ENCODE measurements at places on chromosomes 3 and 15.
A peak's percentile ranks its signal among the peaks of the same experiment; 100 is the strongest.

DNA sequence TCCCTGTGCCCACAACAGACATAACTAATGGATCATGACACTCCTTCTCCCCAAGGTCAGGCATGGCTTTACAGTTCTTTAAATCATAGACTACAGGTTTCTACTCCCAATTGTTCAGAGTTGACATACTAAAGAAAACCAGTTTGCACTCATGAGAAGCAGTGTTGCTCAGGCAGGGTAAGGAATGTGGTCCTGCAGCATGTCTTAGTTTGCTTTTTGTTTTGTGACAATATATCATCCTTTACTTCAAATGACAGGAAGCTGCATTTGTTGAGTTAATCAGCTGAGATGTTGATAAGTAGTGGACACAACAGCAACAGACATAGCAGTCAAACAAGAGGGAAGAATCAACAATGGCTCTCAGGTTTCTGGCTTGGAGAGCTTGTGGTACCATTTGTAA, 267.5 kb downstream of the SLCO3A1 start:
- no peak for DNase-seq

- DNase-seq: no peak
Observed at GRCh38 chr3:134641671-134642300, 9.0 kb downstream of the KY start.

DNA sequence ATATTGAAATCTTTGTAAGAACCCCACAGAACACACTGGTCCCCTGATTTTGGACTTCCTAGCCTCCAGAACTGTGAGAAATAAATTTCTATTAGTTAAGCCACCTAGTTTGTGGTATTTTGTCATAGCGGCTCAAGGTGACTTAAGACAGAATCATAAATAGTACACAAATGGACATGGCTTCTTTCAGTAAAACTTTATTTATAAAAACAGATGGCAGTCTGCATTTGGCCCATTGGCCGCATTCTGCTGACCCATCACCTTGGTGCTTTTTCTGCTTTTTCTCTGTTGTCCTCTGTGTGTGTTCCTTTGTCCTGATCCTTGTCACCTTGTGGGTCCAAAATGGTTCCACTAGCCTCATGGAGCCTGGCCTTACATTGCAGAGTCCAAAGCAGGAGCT, 363.6 kb downstream of the PTPRG start:
- DNase-seq: no peak

DNA sequence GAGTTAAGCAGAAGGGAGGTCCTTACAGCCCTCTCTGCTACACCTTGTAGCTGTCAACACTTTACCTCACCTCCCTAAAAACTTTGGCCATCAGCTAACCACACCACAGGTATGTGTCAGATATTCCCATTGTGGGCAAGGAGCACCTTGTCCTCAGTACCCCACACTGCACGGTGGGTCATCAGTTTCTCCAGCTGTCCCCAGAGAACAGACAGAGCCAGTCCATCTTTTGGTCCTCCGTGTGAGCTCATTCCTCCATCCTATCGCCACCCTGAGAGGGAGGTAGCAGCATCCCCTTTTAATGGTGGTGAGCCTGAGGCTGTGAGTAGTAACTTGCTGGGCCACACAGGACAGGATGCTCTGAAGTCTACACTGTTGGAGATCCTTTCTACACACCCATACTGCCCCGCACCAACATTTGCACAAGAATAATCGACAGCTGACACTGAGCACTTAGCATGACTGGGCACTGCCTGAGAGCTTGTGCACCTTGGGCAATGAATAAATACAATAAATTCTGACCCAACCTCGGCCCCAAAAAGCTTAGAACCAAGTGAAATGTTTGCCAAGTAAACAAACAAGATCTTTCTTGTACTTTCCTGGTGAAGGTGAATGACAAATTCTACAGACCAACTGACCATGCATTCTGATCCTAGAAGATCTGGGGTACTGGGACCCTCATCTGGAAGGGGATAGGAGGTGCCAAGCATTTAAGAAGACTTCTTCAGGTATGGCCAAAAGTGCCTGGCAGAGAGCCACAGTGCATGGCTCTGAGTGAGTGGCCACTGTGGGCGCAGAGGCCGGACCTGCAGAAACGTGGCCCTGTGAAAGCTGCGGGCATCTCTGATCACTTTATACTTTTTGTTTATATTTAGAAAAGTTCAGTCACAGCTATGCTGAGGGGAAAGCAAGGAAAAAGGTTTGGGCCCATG, 6.9 kb downstream of the CHCHD4 start:
- DNase-seq: no peak

DNA sequence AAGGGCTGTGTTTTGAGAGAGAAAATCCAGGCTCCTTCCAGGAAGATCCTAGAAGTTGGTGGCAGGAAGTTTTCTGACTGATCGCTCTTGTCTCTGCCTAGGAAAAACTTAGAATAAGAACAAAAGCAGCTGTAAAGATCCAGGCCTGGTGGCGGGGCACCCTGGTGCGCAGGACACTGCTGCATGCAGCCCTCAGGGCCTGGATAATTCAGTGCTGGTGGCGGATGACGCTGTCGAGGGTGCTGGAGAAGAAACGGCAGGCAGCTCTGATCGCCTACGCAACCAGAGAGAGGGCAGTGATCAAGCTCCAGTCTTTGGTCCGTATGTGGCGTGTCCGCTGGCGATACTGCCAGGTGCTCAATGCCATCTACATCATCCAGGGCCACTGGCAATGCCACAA, 1.5 kb downstream of the IQCF2 start:
- DNase-seq: no peak

DNA sequence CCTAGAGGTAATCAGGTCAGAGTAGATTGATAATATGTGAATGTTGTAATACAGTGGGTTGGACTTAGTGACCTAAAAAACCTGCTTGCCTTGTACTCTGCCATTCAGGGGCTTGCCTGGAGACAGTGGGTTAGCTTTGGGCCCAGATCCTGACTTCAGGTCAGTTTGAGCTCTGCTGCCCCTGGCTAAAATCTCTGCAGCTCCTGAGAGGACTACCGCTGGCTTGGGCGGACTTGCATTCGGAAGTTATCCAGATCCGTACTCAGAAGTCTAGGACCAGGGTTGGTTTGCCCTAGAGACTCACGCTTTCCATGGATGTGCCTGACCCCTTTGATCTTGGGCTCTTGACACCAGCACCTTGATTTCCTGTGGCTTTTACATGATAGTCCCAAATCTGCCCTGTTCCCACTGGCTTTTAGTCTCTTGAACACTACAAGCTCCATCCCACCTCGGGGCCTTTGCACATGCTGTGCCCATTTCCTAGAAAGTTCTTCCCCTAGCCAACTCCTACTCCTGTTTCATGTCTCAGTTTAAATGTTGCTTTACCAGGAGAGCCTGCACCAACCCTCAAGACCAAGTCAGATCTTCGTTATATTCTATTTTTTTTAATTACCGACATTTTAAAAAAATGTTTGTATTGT, 5.9 kb downstream of the ACSBG1 start:
- DNase-seq: no peak

DNA sequence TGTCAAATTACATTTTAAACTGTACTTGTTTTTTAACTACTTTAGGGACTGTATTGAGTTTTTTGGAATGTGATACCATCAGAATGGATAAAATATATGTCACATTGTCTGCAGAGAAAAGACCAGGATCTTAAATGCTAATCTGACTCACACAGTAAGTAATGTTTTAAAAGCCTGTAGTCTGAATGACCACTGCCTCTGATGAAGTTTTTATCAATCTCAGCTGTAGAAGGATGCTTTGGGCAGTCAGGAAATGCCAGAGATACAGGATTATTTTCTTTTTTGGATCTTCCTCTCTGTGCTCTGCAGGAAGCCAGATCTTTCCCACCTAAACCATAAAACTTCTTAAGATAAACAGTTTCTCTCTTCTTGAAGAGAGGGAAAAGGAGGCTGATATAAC, 73.1 kb upstream of the PRTG start:
- no peak for DNase-seq

GRCh38 chr3:147301781-147302180, 104.6 kb downstream of the ZIC4 start:
- no peak for DNase-seq

GRCh38 chr3:179902061-179902460, 134.7 kb downstream of the PEX5L start:
- DNase-seq: no peak

DNA sequence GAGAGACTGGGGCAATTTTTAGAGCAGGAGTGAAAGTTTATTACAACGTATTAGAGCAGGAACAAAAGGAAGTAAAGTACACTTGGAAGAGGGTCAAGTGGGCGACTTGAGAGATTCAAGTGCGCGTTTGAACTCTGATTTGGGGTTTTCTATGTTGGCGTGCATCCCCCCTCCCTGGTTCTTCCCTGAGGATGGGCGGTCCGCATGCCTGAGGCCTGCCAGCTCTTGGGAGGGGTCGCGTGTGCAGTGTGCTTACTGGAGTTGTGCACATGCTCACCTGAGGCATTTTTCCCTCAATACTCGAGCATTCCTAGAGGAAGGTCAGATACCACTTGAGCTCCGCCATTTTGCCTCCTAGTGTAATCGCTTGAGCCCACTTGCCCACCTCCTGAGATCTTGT, 10.4 kb upstream of the CHAC1 start:
- no peak for DNase-seq

GRCh38 chr3:49839193-49839809, 17.1 kb downstream of the TRAIP start:
- DNase-seq: peak; percentile 78

- DNase-seq: no peak
Observed at GRCh38 chr15:93042211-93042610, 46.8 kb downstream of the RGMA start.

DNA sequence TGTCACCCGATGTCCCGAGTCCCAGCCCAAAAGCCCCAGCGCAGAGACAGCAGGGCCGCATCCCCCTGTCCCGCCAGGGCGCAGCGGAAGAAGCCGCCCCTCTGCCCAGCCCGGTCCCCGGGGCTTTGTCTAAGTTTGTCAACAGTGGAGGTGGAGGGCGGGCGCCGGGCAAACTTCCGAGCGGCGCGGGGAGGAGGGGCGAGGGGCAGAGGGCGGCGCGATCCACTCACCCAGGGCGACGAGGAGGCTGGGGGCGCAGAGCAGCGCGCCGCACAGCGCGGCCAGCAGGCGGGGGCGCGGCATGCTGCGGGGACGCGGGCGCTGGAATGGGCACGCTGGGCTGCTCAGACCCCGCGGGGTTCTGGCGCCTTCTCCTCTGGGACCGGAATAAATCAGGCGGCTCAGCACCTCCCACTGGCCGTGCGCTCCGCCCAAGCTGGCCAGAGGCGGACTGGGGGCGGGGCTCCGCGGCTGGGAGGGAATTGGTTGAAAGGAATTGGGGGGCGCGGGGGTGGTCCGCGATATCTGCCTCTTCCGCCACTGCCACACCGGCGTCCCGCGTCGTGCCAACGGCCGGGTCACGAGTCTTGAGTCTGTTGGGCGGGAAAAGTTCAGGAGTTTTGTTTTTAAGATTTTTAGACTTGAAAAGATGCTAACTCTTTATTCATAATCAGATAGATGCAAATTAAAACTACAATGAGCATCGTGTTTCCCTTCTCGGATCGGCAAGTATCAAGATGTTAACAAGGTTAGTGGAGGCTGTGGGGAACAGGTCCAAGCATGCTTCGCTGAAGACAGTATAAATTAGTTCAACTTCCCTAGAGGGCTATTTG, at the start of gene MFGE8:
Gene MFGE8, minus strand, starts transcription at position 363 of the 833 bp plus-strand sequence. Its CDS starts 60 bp downstream, at position 303.
- peak; percentile 79 for DNase-seq

GRCh38 chr3:134430950-134431445, 54.8 kb downstream of the ANAPC13 start:
- no peak for DNase-seq

DNA sequence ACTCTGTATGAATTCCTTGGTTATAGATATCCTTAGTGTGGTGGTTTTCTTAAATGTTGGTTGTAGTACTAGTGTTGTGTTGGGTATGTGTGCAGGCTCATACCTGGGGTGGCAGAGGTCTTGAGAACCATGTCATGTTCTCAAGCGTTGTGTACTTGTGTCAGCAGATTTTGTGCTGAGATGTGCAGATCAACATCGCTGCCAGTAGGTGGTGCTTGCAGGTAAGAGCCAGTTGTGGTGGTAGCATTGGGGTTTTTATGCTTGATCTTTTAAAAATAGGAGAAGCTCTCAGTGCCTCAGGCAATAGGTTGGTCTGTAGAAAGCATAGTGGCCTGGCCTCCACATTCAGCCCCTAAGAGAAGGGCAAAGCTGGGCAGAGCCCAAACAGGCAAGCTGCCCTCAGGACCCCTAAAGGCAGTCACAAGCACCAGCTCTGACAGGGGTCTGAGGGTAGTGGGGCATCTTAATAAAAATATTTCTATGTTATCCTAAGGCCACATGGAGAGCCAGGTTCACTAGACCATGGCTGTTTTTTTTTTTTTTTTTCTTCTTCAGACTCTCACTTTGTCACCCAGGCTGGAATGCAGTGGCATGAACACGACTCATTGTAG, 164.0 kb downstream of the IL20RB start:
- DNase-seq: no peak

- no peak for DNase-seq
Observed at GRCh38 chr15:80777826-80778620, 1.1 kb upstream of the CEMIP start.

GRCh38 chr3:76365275-76365674, 579.9 kb upstream of the ZNF717 start:
- DNase-seq: no peak

- DNase-seq: no peak
Observed at GRCh38 chr3:39021465-39022285, 30.1 kb downstream of the SCN11A start.

GRCh38 chr15:80923668-80924067, 66.0 kb downstream of the MESD start:
- DNase-seq: no peak

GRCh38 chr15:70491641-70492040, 271.7 kb downstream of the UACA start:
- DNase-seq: no peak

GRCh38 chr3:27630885-27631284, 91.2 kb downstream of the EOMES start:
- DNase-seq: no peak

DNA sequence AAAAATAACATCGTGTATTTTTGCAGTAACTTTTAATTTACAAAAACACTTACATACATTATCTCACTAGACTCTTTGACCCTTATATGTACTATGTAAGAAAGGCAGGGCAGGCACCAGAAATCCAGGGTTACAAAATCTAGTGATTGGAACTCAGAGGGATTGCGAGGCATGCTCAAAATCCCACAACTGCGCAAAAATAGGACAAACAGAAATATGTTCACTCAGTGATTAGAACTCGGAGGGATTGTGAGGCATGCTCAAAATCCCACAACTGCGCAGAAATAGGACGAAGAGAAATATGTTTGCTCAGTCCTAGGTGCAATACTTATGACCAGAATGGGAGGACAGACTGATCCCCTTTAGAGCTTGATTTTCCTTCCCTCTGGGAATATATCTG, 79.2 kb upstream of the TGFBR2 start:
- no peak for DNase-seq

- DNase-seq: no peak
Observed at GRCh38 chr3:161950318-161950868, 453.8 kb downstream of the OTOL1 start.

DNA sequence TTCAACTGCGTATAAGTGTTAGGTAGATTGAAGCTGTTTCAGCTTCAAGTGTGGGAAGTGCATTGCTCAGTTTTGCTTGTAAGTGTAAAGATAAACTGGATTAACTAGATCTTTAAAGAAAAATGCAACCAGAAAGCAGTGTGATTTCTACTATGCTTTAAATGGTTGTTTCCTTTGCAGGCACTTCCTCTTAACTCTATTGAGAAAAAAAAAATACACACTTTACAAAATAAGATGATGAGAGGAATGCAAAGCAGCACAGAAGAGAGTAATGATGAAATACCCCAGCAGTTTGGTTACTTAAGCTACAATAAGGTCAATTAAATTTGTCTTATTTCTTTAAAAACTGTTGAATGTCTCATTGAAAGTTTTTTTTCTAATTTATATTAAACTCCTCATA, 40.8 kb downstream of the DPH6 start:
- DNase-seq: no peak

GRCh38 chr15:24862726-24863521, 91.9 kb upstream of the SNRPN start:
- DNase-seq: no peak

- DNase-seq: no peak
Observed at GRCh38 chr3:184176377-184177330, 2.0 kb downstream of the AP2M1 start.

All from activated T-cell treated with anti-CD3 and anti-CD28 coated beads, Interleukin-2, amount 50 U/mL, for 72 hours (primary cell).